ENCODE measurements at places on chromosomes 12 and 14. TPM values are rescaled to one million over a fixed set of nuclear protein-coding genes. Genes with fewer than 3 reads are reported as not detected.

GRCh38 chr14:98312006-98312405 is 960.0 kb downstream of the BCL11B start:
- DNase-seq = no peak

DNA sequence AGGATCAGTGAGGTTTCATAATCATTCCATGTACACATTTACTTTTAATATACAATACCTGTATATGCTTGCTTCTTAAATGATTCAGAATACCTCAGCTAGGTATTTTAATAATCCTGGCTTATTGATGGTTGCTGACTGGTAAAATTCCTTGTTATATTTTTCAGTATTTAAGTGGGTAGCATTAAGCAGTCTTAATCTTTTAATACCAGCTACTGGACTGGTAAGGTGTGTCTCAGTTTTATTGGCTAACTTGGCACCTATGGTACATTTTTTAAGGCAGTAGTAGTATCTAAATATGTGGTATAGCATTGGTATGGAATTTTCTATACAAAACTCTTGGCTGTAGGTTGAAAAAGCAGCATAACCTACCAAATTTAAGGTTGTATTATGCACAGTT is 96.6 kb downstream of the RAD52 start:
- DNase-seq = no peak

DNA sequence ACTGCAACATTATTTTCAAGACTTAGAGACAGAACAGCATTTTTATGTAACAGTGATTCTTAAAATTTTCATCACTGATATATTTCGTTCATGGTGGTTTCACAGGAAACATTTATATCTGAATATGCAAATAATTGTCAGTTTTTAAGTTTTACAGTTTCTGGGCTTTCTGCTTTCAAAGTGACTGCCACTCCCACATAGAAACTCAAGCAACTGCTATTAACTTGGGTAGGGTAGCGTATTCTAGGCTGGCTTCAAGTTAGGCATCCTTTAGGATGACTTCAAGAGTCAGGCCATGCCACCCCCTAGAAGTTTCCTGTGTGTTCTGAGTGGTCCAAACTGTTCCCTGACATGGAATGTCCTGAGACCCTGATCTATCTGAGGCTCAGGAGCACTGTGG is 123.6 kb upstream of the TSPAN8 start:
- no peak for DNase-seq

- DNase-seq = no peak
Measured at GRCh38 chr12:75905922-75906321, 125.7 kb downstream of the PHLDA1 start.

Gene RBP5
- total RNA-seq = not detected

Gene CCDC177
- 0.75 TPM for total RNA-seq

Data from G401 (cell line).